OCI-M1 (cell line): ENCODE measurements at places on chromosomes 6 and 20.

DNA sequence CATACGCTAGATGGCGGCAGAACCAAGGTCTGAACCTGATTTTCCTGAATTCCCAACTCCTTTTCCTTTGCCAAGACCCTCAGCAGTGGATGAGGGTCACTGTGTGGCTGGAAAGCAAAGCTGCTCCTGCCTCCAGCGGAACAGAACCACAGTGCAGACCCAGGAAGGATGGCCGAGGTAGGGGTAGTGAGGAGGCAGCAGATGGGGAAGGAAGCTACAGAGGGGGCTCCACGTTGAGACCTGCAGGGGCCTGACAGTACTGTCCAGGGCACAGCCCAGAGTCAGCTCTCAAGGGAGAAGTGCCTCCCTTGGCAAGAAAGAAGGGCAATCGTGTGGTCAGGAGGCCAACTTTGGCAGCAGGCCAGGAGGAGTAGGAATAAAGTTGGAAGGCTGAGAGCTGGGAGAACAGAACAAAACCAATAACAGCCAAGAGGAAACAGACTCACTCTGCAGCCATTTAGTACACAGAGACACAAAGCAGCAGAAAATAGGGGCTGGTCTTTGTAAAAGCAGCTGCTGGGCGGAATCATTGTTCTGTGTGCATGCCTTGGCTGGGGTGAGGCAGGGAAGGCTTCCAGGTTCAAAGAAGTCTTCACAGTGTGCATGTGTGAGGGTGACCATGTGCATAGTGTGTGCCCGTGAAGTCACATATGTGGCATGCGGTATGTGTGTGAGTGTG lies 3.1 kb downstream of the GABRR2 start:
- no peak for DNase-seq

GRCh38 chr6:61586934-61587537 lies 699.0 kb downstream of the KHDRBS2 start:
- peak; percentile 86 for DNase-seq

- no peak for DNase-seq
Measured at GRCh38 chr6:14635195-14635594, 517.6 kb downstream of the CD83 start.

DNA sequence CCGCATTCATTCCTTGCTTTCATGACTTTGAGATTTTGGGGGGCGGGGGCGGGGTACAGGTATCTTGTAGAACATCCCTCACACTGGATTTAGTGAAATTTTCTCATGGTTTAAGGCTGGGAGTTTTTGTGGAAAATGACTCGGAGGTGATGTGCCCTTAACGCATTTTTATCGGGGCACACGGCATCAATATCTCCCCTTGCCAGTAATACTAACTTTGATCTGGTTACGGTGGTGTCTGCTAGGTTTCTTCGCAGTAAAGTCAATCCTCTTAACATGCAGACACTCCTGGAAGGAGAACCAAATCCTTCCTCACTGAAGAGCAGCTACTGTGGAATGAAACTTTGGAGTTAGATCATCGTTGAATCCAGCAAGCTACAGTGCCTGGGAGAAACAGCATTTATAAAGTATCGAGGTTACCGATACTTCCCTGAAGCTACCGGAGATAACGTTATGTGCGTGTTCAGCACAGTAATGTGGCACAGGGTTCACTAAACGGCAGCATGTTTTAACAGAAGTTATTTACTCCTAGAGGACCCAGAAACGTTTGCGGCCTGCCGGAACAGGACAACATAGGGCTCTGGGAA lies 1.2 kb upstream of the DYNLRB1 start:
- DNase-seq: no peak

DNA sequence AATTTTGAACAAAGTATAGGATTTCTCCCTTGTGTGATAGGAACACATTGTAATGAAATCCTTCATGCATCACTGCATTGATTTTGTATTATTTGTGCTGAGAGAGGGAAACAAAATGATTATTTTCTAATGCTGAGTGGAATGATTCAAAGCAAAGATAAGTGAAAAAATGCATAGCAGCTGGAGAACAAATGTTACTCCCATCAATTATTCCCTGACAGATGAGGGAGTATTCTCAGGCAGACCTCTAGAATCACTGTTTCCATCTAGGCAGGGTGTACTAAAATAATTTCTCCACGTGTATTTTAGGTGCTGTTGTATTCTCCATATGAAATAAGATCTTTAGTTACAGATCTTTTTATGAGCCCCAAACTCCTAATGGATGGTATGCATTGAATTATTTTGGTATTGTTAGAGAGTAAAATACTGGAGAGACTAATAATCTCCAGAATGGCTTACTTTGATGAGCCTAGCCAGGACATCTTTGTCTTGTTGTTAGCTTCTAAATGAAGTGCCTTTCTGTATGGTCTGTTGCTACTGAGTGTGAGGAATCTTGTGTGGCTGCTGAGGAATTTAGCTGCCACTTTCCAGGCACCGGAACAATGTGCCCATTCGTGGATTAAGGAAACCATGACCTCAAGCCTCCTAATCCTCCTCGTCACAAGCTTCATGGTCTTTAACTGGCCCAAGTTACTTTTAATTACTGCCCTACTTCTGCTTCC lies 39.6 kb downstream of the RNF217 start:
- no peak for DNase-seq

DNA sequence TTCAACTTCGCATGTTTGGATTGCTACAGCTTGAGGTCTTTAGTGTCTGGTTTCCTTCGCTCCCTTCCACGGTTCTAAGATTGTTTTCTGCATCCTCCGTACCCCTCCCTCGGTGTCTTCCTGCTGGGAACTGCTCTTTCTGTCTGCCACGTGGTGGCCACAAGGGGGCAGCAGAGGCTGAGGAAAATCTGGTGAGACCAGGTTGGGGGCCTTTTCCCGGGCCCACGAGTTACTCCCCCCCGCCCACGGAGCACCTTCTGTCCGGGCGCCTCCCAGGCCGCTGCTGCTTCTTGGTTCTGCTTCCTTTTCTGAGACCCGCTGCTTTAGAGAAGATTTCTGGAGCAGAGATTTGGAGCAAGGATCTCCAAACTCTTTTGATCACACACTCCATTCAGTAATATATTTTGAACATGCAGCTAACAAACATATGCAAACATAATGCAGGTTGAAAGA lies 21.1 kb upstream of the NOTCH4 start:
- peak; percentile 80 for DNase-seq

DNA sequence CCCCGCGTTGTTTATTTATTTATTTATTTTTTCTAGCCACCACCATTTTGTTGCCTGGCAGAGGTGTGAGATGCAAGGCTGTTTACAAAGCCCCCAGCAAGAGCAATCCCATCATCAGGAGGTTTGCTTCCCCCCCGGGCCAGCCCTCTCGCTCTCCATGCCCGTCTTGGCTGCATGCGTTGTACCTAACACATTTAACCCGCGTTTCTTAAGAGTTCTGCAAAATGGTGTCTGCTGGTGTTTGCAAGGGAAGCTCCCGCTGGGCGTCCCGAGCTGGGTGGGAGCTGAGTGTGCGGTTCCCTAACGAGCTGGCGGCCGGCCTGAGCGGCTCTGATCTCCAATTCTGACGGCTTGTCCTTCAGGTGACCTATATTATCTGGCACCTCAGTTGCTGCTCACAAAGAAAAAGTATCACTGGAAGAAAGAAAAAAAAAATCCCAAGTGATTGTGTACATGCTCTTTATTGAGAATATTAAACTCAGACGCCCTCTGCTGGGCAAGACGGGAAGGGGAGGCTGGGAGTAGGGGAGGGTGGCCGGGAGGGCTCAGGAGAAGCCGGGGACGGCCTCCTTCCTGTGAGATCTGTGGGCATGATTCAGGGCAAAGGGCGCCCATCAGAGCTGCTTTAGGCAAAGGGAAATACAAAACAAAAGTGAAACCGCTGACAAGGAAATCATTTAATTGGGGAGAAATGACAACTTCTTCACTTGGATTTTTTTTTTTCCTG lies 154.8 kb downstream of the BCAS1 start:
- peak; percentile 96 for DNase-seq
